ENCODE measurements at places on chromosomes 13 and 19. TPM values are rescaled to one million over a fixed set of nuclear protein-coding genes. Genes with fewer than 3 reads are reported as not detected.

FCAR gene
- 0.68 TPM for total RNA-seq

IGFL1 gene
- not detected for total RNA-seq

LRRC63 gene
- total RNA-seq = 3.6 TPM

MCF2L gene
- 49.2 TPM for total RNA-seq

COL4A2 gene
- total RNA-seq = 1,135 TPM

AMER2 gene
- not detected for total RNA-seq

CALR3 gene
- total RNA-seq = not detected

PBX4 gene
- not detected for total RNA-seq

SPACA6 gene
- 24.1 TPM for total RNA-seq

SELENOV gene
- total RNA-seq = not detected

TGFBR3L gene
- total RNA-seq = not detected

GAS6 gene
- total RNA-seq = 1,319 TPM

PCDH20 gene
- total RNA-seq = 12.0 TPM

C19orf85 gene
- not detected for total RNA-seq

CBY2 gene
- not detected for total RNA-seq

TEX29 gene
- total RNA-seq = not detected

CGB1 gene
- not detected for total RNA-seq

NOVA2 gene
- 6.4 TPM for total RNA-seq

PDE4C gene
- total RNA-seq = 0.42 TPM

URAD gene
- total RNA-seq = not detected

TDRD12 gene
- total RNA-seq = not detected

HNRNPUL1 gene
- 147 TPM for total RNA-seq

WDR88 gene
- total RNA-seq = not detected

CEACAM21 gene
- 1.1 TPM for total RNA-seq

CYP4F11 gene
- 12.9 TPM for total RNA-seq

TPTE2 gene
- not detected for total RNA-seq

MRPL57 gene
- 30.3 TPM for total RNA-seq

ACTL9 gene
- total RNA-seq = not detected

PROZ gene
- not detected for total RNA-seq

NAPSA gene
- not detected for total RNA-seq

NKPD1 gene
- total RNA-seq = 0.49 TPM

CCDC169 gene
- not detected for total RNA-seq

KASH5 gene
- total RNA-seq = not detected

CHST8 gene
- 0.28 TPM for total RNA-seq

C13orf42 gene
- total RNA-seq = not detected

All from thoracic aorta (tissue), 2 donors.